ENCODE measurements at places on chromosomes 1 and 21.

GRCh38 chr1:233459470-233459945, 132.0 kb downstream of the MAP3K21 start:
- no peak for DNase-seq

DNA sequence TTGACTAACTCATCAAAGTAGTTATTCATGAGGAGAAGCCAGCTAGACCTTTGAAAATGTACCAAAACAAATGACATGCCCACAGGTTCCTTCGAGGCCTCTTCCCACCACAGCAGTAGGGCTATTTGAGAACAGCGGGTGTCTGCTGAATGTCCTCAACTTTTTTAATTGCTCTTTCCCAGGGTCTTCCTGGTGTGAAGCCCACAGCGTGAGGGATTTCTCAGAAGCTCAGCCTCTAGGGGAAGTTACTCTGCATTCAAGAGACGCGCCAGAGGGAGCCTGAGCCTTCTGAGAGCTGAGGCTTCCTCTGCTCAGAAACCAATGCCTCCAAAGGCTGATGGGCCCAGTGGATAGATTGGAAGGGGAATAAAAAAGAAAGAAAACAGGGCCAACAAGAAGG, 153.6 kb downstream of the OLFM3 start:
- no peak for DNase-seq

DNA sequence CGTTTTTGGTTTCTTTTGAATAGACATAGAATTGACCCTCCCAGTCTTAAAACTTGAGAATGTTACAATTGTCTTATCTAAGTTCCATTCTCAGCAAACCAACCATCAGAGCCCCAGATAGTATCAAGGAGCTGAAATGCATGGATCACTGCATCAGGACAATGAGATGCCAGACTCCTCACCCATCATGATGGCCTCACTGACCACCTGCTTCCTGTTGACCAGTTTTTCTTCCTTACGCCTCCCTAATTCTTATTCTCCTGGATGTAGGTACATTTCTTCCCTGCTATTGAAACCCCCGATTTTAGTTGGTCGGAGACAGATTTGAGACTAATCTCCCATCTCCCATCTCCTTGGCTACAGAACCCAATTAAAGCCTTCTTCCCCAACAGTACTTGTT, 17.7 kb downstream of the MATN1 start:
- DNase-seq = no peak

DNA sequence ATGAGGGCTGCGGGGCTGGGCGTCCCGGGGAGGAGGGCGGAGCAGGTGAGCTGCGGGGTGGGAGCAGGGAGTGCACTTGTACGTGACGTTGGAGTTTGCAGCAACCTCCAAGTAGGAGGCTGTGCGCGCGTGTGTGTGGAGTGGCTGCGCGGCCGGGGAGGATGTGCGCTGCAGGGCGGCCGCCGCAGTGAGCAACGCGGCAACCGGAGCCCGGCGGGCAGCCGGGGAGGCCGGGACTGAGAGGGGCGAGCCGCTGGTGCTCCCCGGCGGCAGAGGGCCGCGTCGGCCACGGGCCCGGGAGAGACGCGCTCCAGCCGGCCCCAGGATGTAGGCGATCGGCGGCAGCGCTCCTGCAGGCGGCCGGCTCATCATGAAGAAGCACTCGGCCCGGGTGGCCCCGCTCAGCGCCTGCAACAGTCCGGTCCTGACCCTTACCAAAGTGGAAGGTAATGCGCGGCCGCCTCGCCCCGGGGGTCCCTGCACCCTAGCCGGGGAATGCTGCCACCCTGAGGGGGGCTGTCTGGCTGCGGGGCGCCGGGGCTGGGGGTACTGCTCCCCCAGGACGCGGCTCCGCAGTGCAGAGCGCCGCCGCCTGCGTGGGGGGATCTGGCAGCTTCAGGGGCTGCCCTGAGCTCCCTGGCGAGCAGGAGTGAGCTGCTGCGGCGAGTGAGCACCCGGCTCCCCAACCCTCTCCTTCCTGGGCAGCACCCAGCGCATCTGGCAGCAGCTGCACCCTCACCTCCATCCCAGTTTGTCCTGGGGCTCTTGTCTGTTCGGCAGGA, 158.9 kb upstream of the COA6 start:
- peak; percentile 76 for DNase-seq

DNA sequence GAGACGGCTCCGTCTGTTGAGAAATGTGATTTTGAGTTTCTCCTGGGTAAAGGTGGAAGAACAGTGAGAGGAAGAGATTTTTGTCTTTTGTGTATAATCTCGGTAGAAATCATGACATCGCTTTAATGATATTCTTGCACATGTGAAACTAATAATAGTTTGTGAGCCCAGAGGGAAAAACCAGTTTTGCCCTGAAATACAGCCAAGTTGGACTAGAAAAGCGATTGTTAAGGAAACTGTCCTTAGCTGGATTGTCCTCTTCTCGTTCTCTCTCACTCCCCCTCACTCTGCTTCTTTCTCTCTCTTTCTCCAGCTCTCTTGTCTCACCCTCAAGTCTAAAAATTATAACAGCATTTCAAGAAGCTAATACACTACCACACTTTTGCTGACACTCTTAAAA, 17.1 kb downstream of the KCNJ6 start:
- DNase-seq = no peak

- peak; percentile 7 for DNase-seq
Observed at GRCh38 chr1:15760520-15761211, 2.1 kb downstream of the FBLIM1 start.

DNA sequence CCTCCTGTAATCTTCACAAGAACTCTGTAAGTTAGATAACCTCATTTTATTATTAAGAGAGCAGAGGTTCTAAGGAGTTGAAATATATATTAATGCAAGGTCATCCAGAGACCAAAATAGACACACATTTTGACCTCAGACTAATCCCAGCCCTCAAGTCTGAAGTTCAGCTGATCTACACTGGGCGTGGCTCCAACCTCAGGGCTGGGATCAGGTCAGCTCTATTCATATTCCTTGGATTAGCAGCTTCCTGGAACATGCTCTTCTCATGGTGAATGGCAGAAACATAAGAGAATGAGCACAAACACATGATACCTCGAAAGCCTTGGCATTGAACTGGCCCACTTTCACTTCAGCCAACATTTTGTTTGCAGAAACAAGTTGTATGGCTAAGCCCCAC, 200.8 kb upstream of the ST6GALNAC5 start:
- peak; percentile 38 for DNase-seq

DNA sequence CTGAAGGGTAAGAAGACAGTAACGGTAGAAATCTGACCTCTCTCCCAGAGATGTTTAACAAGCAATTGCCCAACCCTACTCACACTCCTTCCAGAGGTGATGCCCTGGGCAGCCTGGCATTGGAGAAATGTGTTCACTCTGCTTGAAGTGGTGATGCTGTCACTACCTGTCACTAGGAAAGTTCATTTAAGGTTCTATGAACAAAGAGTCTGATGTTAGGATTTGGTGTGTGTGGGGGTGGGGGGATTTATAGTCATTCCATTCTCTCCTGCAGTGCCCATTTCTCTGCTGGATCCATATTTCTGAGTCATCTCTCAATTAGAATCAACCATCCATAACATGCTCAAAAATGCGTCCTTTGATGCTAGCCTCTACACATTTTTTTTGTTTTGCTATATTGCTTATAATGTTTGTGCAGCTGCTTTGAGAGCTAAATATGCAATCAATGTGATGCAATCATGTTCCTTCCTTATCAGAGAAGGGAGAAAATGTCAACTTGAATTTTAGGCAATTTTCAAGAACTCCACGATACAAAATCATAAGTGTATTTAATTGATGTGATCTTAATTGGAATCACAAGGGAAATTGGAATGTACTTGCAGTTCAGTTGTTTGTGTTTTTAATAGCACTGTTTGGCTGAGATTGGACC, 173.9 kb downstream of the DUSP10 start:
- DNase-seq = peak; percentile 58

DNA sequence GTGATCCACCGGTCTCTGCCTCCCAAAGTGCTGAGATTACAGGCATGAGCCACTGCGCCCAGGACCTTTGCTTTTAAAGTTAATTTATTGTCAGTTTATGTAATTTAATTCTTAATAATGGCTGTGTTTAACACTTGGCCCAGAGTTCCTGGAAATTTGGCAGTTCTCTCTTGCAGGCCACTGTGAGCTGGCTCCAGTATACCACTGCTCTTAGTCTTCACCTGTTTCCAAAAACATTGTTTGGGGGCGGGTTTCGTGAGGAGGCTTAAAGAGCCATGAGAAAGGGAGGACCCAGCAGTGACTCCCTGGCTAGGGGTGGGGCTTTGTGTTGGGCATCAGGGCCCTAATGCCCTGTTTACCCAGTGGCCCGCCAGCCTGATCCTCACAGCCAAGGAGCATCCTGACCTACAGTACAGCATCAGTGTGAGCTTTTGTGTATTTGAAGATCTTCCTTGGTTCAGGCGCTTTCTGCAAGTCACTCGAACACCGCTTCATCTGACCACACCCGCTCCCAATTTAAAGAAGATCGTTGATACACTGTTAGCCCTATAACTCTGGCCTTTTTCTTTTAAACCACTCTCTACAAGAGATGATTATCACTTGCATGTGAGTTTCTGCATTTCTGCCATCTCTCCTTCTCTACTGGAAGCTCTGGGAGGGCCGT, 12.0 kb upstream of the BGLAP start:
- DNase-seq = no peak

All from NCI-H69 (cell line).